Ecto neural progenitor cell (in vitro differentiated cells): ENCODE measurements at places on chromosomes 5 and 9.

DNA sequence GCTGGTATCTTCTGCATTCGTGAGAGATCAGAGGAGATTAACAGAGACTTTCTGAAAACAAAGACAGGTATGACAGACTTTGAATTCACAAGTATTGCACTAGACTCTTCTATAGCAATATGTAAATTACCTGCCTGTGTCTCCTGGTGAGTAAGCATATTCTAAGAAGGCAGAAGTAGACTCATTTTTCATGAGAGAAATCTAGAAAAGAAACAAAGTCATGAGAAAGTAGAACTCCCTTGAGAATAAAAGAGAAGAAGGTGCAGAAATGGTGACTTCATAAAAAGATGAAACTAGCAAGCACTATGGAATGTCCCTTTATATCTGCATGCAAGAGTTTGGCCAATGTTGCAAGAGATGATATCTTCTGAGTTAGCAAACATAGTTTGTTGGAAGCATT, 419.8 kb downstream of the DMRT2 start:
- DNase-seq = no peak

GRCh38 chr9:35962126-35962906, 4.4 kb upstream of the OR2S2 start:
- peak; percentile 69 for DNase-seq

DNA sequence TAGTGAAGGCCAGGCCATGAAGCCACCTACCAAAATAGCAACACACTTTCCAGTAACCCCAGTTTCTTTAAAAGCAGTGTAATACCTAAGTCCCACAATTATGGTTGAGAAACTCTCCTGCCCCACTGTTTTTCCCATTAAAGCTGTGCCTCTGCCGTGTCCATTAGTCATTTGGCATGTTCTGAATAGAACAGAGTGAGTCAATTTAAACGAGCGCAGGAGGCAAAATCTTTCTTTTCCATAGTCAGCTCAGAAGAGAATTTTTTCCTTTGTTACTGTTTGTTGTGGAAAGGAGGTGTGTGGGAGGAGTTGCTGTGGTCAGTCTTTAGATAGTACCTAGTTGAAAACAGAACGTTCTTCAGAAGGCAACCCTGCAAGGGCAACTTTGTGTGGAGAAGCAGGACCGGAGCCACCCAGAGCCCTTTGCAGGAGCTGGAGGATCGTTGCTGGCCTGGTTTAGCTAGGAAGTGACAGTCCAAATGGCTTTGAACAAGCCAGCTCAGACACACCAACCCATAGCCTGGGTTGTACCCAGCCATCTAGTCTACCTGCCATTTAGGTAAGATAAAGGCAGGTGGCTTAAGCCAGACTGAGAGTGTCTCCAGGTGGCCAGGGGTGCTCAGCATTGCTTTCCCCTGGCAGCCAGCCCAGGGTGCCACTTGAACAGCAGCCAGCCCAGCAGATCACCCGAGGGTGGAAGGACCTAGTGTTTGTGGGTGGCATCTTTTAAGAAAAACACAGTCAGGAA, 30.4 kb downstream of the GADD45G start:
- DNase-seq = no peak

DNA sequence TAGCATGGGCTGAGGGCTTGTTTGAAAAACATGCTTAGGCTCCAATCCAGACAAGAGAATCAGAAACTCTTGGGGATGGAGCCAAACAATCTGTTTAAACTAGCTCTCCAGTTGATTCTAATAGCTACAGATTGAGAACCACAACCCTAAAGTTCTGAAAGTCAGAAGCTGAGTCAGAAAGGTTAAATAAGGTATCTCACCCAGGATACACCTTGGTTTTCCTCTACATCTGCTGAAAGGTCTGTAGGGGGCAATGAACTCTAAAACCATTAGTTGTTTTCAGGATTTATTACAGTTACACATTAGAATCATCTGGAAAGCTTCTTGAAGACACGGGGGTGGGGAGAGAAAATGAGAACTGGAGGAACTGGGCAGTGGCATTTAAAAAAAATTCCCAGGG, 5.7 kb downstream of the GFM2 start:
- no peak for DNase-seq

DNA sequence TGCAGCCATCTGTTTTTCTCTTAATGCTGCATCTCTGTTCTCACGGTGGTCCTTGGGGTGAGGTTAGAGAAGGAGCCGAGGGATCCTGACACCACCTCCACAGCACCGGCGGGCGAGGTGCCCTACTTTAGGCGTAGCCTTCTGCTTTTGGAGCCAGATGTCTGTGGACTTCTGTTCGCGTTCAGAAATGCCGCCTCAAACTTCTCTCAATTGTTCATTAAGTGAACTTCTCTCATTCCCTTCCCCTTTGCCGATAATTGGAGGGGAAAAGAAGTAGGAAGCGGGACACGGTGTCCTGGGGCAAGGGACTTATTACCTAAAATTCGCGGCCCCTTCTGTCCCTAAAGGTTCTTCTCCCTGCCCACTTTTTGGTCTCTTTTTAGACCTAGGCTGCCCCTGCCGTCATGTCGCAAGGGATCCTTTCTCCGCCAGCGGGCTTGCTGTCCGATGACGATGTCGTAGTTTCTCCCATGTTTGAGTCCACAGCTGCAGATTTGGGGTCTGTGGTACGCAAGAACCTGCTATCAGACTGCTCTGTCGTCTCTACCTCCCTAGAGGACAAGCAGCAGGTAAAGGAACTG, 455 bp downstream of the KIF20A start:
- peak; percentile 49 for DNase-seq

DNA sequence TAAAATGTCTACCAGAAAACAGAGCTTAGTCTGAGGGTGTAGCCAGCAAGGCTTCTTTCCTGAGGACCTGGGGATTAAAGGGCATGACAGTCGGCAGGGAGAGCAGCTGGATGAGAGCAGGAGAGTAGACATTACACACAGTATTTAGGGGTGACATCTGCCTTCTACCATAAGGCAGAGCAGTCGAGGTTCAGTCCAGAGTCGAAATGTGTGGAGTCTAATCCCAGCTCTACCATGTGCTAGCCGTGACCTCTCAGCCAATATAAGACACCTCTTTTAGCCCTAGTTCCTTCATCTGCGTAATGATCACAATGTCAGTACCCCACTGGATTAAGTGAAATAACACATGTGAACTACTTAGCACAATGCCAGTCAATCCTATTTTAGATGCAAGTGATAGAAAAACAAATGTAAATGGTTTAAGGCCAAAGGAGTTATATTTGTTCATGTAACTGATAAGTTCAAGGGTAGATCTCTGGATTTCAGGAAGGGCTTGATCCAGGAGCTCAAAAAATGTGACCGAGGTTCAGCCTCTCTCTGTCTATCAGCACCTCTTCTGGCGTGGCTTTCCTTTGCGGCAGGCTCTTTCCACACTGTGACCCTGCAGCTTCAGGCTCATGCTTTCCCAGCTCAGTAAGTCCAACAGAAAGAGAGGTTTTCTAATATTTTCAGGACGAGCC, 16.2 kb upstream of the CPLX2 start:
- DNase-seq = no peak

DNA sequence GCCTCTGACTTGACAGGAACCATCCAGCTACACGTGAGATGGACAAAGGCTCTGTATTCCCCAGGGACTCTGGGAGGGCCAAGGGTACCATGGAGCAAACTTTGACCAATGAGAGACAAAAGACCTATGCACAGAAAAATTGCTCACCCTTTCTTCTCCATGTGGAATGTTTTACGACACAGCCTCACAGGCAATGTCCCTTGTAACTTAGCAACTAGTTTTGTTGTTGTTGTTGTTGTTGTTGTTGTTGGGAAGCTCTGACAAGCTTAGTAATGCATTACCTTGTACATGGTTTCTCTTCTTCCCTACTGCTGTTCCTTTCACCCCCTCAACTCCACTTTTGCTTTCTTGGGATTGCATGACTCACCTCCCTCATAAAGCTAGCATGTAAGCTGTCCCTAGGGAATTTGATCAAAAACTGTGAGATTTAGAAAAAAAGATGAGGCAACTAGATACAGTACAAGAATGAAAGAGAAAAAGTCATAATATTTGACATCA, 550.9 kb downstream of the RAB3C start:
- DNase-seq = no peak

DNA sequence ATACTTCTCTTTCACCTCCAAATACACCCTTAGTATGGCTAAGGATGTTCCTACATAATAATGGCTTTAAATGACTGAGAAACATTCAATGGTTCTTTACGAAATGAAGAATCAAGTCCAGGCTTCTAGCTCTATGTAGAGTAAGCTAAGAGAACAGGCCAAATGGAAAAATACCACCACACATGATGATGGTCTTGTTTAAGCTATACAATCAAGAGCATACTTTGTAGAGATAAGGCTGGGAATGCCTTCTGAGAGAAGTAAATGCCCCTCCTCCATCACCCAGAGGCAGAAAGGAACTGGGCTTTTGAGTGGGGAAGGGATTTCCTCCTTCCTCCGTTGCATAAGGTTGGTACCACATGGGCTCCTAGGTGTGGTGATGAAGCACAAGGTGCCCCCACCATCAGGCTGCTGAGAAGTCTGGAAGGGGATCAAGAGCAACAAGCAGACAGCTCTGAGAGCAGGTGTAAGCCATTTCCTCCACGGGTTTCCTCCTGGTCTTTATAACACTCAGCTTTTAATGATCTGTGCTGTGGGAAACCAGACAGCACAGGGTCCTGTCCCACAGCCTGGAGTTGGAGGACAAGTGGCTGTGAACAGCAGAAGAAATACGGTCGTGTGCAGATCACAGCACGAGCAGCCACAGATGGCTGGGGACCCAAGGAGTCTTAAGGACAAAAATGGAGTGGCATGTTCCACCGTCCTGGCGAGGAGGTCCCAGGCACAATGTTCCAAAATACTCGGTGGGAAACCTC, 396.9 kb downstream of the CTNND2 start:
- no peak for DNase-seq

DNA sequence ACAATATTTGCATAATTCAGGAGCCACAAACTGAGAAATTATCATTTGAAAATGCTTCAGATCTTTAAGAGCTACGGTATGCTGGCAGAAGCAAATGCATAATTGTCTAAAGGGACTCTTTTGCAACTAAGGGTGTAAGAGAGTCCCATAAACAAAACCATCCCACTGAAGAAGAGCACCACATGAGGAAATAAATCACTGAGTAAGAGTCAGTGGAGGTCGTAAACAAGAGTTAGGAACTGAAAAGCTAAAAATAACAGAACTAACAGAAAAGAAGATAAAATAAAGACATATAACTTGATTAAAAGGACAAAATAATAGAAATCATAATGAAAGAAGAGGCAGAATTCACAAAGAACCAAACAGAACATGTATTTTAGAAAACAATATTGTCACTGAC, 3.5 kb upstream of the SMC2 start:
- no peak for DNase-seq

DNA sequence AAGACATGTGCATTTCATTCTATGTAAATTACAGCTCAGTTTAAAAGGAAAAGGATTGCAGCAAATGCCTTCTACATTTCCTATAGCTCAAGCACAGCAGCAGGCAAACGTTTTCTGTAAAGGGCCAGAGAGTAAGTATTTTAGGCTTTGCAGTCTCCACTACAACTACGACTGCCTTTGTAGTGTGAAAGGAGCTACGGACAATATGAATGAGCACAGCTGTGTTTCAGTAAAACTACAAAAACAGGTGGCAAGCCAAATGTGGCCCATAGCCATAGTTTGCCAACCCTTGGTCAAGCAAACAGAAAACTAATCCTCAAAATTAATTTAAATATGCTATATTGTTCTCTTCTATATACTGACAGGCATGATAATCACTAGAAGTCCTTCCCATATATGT, 7.2 kb downstream of the PTBP3 start:
- DNase-seq = no peak

DNA sequence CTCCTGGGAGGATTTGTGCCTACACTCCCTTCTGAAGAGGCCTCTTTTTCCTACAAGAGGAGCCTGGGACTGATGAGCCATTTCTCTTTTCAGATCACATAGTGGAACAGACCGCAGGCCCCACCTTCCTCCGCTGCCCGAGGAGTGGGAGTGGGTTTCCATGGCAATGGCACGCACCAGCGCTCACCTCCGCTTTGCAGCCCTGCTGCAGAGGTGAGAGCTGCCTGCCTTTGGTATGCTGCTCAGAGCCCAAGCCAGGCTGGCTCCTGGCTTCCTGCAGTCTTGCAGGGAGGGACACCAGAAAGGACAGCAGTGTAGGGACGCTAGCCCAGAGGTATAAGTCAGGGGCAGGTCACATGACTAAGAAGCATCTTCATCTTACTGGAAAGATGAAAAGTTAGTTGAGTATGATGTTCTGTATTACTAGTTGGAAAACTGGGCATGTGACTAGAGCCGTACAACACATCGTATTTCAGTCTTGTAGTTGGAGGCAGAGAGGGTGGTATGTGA, 12.4 kb downstream of the PTTG1 start:
- peak; percentile 71 for DNase-seq

GRCh38 chr5:174790906-174791305, 66.5 kb downstream of the MSX2 start:
- DNase-seq = peak; percentile 32

- no peak for DNase-seq
Measured at GRCh38 chr5:63164838-63165535, 586.4 kb downstream of the LRRC70 start.

- no peak for DNase-seq
Measured at GRCh38 chr5:56861893-56862485, 46.6 kb downstream of the MAP3K1 start.

DNA sequence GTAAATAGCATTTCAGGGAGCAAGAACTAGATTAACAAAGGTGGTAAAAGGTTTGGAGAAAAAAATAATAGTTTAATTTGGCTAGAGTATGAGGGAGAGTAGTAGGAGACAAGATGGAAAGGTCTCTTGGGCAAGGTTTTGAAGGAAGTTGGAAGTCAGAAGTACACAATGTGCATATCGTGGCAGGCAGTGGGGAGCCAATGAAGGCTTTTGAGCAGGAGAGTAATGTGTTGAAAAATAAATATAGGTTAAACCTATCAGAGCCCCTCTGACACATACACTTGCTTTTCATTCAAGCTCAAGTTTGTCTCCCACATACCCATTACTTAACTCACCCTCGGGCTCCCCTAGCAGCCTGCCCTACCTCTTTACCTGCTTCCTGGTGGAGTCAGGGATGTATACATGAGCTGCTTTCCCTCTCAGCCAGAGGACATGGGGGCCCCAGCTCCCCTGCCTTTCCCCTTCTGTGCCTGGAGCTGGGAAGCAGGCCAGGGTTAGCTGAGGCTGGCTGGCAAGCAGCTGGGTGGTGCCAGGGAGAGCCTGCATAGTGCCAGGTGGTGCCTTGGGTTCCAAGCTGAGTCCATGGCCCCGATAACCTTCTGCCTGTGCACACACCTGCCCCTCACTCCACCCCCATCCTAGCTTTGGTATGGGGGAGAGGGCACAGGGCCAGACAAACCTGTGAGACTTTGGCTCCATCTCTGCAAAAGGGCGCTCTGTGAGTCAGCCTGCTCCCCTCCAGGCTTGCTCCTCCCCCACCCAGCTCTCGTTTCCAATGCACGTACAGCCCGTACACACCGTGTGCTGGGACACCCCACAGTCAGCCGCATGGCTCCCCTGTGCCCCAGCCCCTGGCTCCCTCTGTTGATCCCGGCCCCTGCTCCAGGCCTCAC, at the start of gene CA9:
CA9 (plus strand) TSS at position 797 of the 893 bp plus-strand sequence; CDS start at position 829, 32 bp downstream.
- no peak for DNase-seq
